ENCODE measurements at places on chromosomes 7 and 10.
A peak's percentile ranks its signal among the peaks of the same experiment; 100 is the strongest.

DNA sequence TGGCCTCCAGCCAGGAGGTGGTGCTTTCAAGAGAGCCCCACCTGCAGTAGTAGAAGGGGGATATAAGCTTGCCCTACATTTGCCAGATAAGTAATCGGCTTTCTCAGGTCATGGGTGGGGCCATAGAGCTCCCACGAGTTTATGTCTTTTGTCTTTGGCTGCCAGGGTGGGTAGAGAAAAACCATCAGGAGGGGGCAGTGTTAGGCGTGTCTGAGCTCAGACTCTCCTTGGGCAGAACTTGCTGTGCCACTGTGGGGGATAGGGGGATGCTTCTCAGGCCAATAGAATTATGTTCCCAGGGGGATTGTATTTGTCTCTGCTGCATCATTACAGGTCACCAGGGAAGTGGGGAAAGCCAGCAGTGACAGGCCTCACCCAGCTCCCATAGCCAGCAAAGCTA lies 12.3 kb upstream of the MRPS33 start:
- no peak for DNase-seq

GRCh38 chr10:75771606-75772005 lies 340.2 kb downstream of the LRMDA start:
- DNase-seq: no peak

- DNase-seq: peak; percentile 65
These were observed 57.0 kb upstream of the GLCCI1 start for GRCh38 chr7:7911369-7912123.

GRCh38 chr7:93053209-93053948 lies 64.4 kb downstream of the SAMD9 start:
- peak; percentile 70 for DNase-seq
